ENCODE measurements at places on chromosomes 2 and 18.
A peak's percentile ranks its signal among the peaks of the same experiment; 100 is the strongest.

DNA sequence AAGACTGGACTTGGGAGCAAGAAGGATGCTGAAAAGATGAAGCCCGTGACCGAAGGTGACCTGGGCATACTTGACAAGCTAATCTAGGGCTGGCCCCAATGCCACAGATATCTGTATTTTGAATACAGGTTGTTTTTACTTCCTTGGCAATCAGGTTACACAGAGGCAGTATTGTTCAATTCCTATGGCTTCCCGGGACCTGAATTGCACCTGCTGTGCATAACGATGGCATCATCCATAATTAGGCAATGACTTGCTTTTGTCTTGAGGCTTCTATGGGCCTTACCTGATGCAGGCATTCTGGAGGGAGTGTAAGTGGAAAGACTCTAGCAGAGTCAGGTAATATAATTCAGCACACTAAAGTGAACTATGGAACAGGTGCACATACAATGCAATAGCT is 60.6 kb upstream of the CUL3 start:
- no peak for DNase-seq

- DNase-seq: no peak
Observed at GRCh38 chr2:157487747-157488146, 43.9 kb upstream of the CYTIP start.

DNA sequence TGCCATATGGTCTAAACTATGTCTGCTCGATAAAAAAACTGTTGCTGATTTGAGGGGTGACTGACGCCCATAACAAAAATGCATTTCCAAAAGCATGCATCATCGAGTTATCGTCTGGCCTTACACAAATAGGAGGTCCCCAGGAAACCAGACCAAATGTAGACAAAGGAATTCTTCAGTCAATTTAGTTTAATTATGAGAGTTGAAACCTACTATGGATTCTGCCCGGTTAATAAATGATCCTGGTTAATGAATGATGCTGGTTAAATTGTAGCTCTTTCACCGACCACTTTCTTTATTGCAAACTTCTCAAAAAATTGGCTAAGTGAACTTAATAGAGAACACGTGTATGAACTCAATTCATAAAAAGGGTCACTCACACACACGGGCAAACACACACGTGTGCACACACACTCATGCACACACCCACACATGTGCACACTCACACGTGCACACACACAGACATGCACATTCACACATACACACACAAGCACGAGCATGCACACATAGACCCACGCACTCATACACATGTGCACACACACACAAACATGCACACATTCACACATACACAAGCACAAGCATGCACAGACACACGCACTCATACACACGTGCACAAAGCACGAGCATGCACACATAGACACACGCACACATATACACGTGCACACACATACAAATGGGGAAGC is 59.0 kb upstream of the SALL3 start:
- no peak for DNase-seq

GRCh38 chr18:3067722-3068121 is 54.8 kb upstream of the LPIN2 start:
- DNase-seq: no peak

GRCh38 chr2:124319577-124319976 is 294.5 kb downstream of the CNTNAP5 start:
- no peak for DNase-seq

GRCh38 chr2:231682603-231683291 is 25.6 kb upstream of the PTMA start:
- DNase-seq: no peak

GRCh38 chr2:159971365-159972152 is 90.9 kb downstream of the PLA2R1 start:
- DNase-seq: no peak

GRCh38 chr18:27577752-27578151 is 392.6 kb upstream of the CHST9 start:
- DNase-seq: no peak

GRCh38 chr2:71742953-71743601 is 289.7 kb downstream of the DYSF start:
- no peak for DNase-seq

- peak; percentile 60 for DNase-seq
Observed at GRCh38 chr2:171434013-171434989, at the start of gene DCAF17. TSS of gene DCAF17 (plus strand) at chr2:171434226. CDS start at chr2:171434578, 352 bp downstream.

DNA sequence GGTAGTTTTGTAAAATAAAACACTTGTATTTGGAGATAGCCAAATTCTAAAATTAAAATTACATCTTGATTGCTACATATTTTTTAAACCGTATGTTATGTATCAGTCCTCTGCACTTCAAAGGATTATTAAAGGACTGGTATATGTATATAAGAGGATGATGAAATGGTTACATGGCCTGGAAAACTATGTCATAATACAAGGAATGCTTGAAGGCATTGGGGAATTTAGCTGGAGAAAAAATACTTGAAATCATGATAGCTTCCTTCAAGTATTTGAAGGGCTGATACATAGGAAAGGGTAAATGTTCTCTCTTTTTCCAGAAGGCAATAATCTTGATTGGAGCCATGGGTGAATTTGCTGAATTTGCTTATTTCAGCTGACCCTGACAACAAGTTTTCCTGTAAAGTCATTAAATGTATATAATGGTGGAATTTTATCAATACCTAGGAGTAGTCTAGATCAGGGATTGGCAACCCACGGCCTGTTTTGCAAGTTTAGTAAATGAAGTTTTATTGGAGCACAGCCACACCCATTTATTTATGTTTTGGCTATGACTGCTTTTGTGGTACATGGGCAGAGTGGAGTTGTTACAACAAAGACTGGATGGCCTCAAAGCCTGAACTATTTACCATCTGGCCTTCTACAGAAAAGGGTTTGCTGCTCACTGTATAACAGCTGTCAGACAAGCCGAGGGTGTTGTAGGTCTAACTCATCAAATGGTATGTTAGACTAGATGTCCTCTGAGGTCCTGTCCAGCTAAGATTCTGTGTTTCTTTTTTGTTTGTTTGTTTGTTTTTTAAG is 34.4 kb downstream of the ACYP2 start:
- DNase-seq: no peak

DNA sequence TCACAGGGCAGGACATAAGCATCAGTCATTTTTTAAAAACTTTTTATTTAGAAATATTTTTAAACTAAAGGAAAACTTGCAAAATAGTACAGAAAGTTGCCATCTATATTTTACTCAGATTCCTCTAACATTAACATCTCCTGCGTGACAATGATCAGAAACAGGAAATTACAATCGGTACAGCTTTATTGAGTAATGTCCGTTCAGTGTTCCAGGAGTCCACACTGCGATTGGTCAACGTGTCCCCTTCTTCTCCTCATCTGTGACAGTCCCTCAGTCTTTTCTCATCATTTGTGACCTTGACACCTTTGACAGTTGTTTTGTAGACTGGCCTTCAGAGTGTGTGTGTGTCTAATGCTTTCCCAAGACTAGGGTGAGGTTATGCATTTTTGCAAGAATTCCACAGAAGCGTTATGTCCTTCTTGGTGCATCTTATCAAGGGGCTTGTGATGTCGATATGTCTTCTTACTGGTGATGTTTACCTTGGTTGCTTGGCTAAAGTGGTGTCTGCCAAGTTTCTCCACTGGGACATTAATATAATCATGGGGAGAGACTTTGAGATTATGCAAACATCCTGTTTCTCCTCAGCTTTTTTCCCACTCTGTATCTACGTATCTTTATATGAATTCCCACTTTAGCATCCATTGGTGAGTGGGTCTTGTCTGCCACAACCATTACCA is 21.4 kb upstream of the TMEM177 start:
- no peak for DNase-seq

DNA sequence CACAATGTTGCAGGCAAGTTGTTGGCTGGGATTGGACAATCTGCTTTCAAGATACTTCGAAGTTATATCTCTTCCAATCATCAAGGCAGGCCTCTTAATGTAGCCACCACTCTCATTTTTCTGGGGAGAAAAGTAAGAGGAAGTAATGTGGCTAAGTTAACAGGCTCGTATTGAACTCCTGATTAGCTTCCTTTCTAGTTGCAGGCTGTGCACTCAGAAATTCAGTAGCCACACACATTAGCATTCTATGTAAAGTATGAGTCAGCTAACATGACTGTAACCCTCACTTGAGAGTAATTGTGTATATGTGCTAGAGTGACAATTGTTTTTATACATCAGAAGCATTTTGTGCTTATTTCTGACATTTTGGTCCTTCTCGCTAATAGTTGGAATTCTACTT is 3.3 kb downstream of the TWSG1 start:
- no peak for DNase-seq

DNA sequence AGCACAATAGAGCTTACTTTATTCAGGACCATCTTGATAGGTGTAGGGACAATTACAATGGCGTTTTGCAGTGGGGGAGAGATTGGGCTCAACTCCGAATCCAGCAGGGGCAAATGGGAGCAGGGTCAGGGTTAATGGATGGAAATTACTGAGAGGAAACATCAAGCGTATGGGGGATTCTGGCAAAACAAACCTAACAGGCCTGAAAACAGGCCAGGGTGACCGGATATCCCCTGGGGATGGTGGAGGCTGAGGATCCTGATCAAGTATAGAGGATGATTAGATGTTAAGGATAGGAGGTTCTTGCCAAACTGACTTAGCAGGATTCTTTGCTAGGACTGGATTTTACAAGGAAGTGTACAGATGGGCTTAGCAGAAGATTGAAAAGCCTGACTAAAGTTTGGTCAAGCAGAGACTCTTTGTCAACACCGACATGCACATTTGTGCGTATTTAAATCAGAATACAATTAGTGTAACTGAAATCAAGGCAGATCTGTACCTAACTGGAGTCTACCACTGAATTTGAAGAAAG is 54.5 kb upstream of the GPR45 start:
- DNase-seq: no peak

GRCh38 chr2:135532581-135532980 is 1.3 kb downstream of the R3HDM1 start:
- DNase-seq: no peak

DNA sequence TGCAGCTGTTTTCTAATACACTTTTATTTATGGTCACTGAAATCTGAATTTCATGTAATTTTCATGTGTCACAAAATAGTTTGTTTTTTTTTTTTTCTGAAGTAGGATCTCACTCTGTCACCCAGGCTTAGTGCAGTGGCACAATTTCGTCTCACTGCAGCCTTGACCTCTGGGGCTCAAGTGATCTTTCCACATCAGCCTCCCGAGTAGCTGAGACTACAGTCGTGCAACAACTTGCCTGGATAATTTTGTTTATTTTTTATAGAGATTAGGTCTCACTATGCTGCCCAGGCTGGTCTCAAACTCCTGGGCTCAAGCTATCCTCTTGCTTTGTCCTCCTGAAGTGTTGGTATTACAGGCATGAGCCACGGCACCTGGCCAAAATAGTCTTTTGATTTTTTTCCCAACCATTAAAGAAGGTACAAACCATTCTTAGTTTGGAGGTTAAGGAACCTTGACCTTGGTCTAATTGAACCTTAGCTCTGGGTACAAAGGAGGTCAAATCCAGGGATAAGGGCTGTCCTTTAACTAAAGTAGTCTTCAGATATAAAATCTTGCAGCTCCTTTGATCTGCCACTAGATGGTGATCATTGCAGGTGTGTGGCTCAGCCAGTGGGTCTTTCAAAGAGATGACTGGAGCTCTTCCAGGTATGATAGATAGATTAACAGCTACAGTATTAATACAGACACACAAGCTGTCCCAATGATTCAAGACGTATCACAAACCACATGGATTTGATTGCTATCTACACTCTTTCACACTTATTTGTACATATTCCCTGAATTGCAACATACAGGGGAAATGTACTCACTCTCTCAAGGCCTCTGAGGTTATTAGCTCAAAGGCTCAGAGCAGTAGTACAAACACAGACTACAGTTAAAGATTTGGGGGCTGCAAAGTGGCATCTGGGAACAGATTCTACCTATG is 4.7 kb upstream of the KRCC1 start:
- no peak for DNase-seq

GRCh38 chr2:203673933-203674332 is 32.5 kb upstream of the CD28 start:
- DNase-seq: peak; percentile 5

DNA sequence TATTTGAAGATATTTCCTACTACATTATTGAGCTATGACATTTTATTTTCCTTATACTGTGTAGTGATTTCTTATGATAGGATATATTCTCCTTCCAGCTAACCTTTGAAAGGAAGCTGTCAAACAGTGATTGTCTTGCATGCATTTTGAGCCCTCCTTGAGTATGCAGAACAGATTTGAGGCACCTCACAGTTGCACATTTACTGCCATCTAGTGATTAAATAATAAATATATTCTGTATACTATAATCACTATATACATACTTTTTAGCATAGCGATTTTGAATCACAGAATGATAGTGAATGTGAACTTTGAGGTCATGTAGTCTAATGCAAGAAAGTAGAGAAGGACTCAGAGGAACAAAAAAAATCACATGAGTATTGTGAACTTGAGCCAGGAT is 268.4 kb upstream of the CDH19 start:
- DNase-seq: no peak

GRCh38 chr2:143344780-143345179 is 215.6 kb downstream of the ARHGAP15 start:
- DNase-seq: no peak

GRCh38 chr2:151946250-151946884 is 118.1 kb upstream of the ARL5A start:
- DNase-seq: no peak

DNA sequence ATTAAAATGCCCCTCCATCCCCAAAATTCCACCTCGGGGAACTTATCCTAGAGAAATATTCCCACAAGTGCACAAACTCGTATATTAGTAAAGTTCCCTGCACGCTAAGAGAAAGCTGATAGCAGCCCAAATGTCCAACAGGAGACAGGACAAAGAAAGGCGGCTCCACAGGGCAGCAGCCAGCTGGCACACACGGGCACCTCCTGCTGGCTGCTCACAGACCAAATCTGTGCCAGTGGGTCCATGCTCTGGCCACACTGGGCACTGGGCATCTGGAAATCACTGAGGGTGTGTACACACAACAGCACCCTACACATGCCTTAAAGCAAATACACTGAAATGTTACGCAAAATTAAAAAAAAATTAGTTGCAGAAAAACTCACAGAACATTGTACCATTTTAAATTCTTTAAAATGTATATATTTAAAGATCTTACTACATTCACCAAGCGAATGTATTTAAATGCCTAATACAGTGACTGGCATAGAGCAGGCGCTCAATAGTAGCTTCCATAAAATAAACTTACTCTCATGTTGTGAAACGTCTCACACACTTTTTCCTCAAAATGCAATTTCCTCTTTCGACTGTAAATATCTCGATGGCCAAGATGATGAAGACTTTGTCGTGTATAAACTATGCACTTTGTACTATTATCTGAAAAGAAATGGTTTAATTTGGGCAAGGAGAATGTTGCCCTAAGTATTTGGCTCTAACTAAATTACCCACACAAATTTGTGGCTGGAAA is 19.4 kb downstream of the ZNF516 start:
- no peak for DNase-seq

DNA sequence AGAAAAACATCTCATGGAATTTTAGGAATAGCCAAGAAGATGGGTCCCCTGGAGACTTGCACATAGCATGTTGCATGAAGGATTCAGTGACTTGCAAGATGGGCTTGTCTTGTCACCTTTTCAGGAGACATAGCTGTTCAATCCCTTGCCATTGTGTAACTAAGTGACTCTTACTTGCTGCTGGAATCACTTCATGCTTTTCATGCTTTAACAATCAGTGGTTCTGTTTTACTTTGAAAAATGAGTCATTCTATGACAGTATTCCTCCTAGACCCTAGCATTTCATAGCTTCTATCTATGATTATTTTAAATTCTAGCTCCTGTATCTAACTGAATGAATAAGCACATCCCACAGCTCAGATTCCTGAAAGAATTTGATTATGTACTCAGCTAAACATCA is 2.8 kb downstream of the KYNU start:
- DNase-seq: no peak

Measured in stimulated activated CD8-positive, alpha-beta memory T cell treated with anti-CD3 and anti-CD28 coated beads, Interleukin-2, amount 100 ng/mL, for 48 hours (primary cell).